Stimulated activated CD8-positive, alpha-beta memory T cell treated with anti-CD3 and anti-CD28 coated beads, Interleukin-12 subunit alpha, Interleukin-12 subunit beta, amount 100 ng/mL, for 1 hour (primary cell): ENCODE measurements at places on chromosomes 1 and 21.

GRCh38 chr1:243595527-243596210, 254.4 kb downstream of the AKT3 start:
- DNase-seq = no peak

DNA sequence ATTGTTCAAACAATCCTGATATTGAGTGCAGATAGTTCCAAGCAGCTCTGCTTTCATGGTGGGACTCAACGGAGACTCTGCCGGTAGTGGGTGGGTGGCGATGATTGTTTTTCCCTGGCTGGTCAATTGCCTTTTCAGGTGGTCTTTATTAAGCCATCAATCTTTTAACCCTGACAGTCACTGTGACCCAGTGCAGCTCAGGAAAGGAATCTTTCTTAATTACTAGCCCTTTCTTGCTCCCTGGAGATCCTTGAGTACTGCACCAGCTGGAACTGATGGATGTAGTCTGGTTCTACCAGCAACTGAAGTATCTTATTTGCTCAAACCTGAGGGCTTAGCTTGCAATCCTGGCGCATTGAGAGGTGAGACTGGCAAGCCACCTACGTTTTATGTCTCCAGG, 196.4 kb downstream of the PLPP3 start:
- no peak for DNase-seq

DNA sequence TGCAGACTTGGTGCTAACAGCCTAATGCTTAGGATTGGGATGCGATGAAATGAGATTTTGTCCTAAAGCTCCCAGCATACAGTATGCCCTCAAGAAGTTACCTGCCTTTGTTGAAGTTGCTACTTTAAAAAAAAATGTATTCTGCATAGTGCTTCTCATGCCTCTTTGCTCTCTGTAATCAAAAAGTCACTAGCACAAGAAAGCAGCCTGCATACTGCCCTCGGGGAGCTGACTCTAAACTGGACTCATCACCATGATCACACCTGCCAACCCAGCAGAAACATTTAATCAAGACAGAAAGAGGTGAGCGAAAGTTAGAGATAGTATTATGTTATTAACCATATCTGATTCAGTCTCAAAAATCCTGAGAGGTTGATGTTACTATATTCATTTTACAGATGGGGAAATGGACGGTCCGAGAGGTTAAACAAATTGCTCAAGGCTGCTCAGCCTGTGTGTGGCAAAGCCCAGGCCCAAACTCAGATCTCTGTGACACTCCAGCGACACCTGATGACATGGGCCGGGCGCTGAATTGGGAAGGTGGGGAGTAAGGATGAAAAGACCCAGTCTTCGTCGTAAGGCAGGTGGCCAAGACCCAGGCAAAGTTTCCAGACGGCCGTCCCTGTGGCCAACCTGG, 1.1 kb downstream of the BATF3 start:
- DNase-seq = no peak

DNA sequence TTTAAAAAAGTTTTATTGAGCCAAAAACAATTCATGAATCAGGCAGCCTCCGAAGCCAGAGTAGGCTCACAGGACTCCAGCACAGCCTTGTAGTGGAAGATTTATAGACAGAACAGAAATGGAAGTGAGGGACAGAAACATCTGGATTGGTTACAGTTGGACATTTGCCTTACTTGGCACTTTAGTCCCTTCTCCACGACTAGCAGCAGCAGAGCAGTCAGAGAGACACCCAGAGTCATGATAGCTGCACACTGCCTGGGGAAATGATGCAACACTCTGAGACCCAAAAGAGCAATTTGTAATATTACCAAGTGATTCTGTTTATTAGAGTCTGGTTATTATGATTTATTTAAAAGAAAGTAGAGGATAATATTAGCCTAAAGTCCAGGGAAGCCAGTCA, 72.2 kb upstream of the KRTAP11-1 start:
- no peak for DNase-seq

DNA sequence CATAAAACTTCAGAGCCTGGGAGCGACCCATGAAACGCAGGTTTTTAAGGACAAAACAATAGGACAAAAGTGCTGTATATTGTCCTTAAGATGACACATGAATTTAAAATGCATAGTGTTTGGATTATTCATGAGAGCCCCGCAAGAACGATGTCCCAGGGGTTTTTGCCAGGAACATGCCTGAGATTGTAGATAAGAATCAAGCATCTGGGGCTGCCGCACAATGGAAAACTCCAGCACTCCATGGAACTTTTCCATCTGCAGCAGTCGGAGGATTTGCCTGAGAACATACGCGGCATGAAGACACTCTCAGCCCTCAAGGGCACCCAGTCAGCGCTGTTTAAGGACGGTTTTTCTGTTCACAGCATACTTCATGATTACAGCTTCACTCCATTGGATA, 5.3 kb upstream of the ERG start:
- DNase-seq = no peak

GRCh38 chr1:222950892-222951291, 136.1 kb downstream of the DISP1 start:
- DNase-seq = no peak

DNA sequence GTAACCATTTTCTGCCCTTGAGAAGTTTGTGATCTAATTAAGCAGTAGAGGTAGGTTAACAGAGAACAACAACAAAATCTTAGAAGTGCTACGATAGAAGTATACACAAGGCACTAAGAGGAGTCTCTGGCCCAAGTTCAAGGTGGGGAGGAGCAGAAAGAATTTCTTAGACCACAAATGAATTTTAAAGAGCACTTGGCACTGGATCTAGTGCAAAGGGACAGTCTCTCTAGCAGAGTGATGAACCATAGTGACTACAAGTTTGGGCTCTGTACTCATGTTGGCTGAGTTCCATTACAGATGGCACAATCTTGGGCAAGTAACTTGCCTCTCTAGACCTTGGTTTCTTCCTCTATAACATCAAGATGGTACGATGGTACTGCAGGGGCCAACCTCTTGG, 33.3 kb upstream of the PIGC start:
- no peak for DNase-seq

DNA sequence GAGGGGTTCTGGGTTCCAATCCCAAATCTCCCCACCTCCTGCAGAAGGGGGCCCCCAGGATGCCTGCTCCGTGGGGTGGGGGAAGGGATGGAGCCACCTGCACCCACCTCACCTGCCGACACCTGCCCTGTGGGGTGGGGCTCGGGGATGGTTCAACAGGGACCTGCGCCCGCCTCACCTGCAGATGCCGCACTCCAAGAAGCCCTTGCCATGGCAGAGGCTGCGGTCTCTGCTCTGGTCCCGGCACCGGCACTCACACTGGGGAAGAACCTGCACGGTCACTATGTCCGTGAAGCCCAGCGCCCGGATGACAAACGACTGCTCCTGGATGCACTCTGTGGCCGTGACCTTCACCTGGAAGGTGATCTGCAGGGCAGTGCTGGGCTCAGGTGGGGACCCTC, 18.1 kb upstream of the PTTG1IP start:
- no peak for DNase-seq

- no peak for DNase-seq
These were observed 8.6 kb upstream of the MT1HL1 start for GRCh38 chr1:237012788-237013383.

DNA sequence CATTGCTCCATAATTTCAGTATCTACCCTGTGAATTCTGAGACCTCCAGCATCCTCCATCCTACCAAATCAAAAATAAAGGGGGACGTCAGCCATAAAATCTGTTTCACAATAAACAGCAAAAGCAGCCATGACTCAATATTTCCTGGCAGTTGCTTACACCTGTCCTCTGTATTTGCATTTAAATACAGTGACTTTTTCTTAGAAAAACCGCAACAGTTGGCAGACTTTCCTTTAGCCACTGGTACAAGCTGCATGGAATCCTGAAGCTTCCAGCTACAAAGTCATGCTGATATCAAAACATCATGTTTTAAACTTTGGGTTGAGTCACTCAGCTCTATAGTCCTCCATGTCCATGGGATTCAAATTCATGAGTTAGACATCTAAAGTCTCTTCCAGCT, 278.0 kb upstream of the KAZN start:
- no peak for DNase-seq

- no peak for DNase-seq
These were observed 186.1 kb upstream of the CAMK1G start for GRCh38 chr1:209397371-209397770.

DNA sequence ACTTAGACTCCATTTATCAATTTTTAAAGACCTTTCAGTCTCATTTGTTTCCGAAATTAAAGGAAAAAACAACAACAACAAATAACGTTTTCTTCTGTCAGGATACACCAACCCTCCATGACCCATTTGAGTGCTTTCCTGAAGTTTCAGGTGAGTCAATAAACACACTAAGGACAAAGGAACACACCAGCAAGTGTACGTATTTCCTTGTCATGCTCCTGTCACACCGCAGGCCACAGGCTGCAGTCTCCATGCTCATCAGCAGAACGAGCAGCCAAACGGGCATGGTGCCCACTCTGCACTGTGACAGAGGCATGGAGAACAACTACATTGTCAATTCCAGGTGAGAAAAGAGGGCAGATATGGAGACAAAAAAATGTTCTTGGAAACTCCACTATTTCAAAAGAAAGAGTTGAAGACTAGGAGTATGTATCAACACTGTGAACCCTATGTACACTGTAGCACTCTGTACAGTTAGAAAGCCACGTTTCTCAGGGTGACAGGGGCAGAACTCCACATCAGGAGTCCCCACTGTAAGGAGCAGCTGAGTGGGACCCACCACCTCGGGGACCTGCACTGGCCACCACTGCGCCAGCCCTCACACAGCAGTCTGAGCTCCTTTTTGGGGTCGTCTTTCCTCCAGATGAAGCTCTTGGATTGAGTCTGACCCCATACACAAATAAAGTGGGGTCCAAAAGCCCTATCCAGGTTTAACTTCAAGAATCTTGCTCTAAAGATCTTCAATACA, 2.6 kb downstream of the PTTG1IP start:
- DNase-seq = no peak

GRCh38 chr1:184945678-184946412, 28.5 kb downstream of the NIBAN1 start:
- DNase-seq = no peak

DNA sequence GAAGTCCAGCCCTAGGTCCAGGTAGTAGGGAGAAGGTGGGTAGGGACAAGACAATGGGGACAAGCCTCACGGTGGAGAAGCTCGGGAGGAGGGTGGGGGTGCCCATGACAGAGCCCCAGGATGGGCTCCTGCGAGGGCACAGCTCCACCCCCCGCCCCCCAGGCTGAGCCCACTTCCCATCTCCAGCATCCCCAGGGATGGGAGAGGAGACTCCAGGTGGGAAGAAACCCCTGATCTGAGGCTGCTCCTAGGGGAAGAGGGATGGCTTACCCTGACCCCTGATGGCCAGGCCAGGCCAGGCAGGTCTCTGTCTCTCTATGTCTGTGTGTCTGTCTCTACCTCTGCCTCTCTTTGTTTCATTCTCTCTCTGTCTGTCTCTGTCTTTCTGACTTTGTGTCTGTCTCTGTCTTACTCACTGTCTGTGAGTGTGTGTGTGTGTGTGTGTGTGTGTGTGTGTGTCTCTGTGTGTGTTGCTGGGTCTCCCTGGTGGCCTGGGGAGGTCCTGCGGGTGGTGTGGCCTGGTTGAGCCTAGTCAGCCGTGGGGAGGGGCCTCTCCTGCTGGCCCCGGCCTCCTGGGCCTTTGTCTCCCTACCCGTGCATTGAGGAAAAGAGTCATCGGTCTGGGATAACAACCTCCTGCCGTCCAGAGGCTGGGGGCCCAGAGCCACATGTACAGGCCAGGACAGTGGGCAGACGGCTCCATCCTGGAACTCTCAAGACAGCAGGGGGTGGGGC, 45.7 kb downstream of the WNT9A start:
- no peak for DNase-seq

- DNase-seq = no peak
These were observed 55.9 kb downstream of the HHAT start for GRCh38 chr1:210384625-210385024.

DNA sequence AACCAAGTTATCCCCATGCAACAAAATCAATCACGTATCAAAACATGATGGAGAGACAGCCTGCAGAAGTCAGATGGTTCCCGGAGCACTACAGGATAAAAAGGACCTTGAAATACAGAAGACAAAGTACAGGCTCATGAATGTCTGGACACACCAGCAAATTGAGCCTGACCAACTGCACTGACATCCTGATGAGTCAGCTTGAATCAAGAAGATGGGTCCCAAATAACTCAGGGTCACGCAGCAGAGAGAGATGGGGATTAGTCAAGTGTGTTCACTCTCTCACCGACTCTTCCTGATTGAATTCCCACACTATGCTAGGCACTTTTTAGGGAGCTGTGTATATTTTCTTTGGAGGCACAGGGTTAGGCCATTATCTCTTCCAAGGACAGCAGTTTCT, 71.1 kb upstream of the DIRAS3 start:
- no peak for DNase-seq

DNA sequence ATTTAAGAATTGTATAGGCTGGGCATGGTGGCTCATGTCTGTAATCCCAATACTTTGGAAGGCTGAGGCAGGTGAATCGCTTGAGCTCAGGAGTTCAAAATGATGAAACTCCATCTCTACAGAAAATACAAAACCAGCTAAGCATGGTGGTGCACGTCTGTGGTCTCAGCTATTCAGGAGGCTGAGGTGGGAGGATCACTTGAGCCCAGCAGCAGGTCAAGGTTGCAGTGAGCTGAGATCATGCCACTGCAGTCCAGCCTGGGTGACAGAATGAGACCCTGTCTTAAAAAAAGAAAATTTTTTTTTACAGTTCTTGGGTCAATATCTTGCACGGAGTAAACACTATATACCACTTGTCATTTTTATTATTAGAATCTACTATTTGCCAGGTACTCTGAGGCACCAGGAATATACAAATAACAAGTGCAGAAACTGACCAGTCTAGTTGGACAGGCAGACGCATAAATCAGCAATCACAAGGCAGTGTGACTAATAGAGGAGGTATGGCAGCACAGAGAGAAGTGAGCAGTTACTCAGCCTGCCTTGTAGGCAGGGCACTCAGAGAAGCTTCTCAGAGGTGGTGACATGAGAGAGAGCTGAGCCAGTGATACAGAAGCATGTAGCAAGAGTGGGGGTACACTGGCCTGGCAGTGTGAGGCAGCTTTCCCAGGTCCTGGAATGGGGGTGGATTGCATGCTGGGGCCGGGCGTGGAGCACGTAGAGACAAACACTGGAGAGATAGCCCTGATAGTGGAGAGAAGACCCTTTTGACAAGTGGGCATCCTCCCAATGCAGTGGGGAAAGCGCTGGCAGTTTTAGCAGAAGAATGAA, 8.0 kb downstream of the PHLDA3 start:
- DNase-seq = no peak

- no peak for DNase-seq
These were observed 277.2 kb upstream of the GJB5 start for GRCh38 chr1:34477632-34478141.

DNA sequence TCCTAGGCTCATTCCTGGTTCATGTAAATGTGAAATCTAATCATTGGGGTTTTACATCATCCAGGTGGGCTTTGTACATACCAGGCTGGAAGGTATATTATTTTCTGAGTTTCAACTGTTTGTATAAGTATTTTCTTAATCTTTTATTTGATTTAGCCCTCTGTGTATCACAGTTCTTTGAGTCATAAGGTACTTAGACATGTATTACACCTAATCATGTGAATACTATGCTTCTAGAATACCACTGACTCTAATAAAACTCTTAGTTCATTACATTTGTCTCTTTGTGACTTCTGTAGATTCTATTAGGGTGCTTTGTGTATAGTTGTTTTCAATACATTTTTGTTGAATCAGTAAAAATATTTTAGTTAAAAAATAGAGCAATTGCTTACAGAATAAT, 92.8 kb downstream of the ZFYVE9 start:
- no peak for DNase-seq

GRCh38 chr1:41330588-41331545, 30.4 kb upstream of the FOXO6 start:
- DNase-seq = no peak
